ENCODE measurements at places on chromosomes 3 and 15.

DNA sequence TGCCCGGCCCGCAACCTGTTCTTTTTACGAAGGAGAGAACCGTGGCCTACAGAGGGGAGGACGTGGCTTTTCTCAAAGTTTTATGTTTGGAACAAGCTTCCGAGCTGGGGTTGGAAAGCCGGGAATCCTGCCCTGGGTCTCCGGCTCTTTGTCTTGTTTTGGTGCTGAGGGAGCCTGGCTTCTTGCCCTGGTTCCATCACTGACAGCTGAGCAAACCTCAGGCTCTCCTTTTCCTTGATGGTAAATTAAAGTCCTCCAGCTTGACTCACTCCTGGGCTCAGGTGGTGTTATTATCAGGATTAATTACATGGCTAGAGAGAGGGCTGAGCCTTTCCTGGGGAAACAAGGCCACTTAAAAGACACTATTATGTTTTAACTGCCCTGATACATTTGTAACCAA, 289.5 kb upstream of the RGMA start:
- DNase-seq = peak; percentile 65

GRCh38 chr3:127177226-127177625, 15.7 kb upstream of the PRR23E start:
- DNase-seq = no peak

DNA sequence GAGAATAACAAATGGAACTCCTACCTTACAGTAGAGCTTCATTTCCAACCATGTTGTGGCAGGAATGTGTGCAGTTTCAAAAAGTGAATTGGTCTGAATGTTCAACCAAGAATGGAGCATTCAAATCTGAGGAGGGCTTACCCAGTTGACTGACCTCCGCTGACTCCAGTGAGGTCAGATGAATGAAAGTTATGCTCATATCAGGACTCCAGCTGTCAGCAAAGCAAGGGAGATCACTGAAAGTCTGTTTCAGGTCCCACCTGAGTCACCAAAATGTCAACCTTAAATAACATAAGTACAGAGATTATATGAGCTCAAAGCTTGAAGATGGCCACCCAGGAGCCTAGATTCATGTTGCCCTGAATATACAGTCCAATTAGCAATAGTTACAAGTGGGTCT, 473.5 kb downstream of the RBMS3 start:
- no peak for DNase-seq

GRCh38 chr3:42264399-42265058, 1.5 kb downstream of the CCK start:
- DNase-seq = no peak

DNA sequence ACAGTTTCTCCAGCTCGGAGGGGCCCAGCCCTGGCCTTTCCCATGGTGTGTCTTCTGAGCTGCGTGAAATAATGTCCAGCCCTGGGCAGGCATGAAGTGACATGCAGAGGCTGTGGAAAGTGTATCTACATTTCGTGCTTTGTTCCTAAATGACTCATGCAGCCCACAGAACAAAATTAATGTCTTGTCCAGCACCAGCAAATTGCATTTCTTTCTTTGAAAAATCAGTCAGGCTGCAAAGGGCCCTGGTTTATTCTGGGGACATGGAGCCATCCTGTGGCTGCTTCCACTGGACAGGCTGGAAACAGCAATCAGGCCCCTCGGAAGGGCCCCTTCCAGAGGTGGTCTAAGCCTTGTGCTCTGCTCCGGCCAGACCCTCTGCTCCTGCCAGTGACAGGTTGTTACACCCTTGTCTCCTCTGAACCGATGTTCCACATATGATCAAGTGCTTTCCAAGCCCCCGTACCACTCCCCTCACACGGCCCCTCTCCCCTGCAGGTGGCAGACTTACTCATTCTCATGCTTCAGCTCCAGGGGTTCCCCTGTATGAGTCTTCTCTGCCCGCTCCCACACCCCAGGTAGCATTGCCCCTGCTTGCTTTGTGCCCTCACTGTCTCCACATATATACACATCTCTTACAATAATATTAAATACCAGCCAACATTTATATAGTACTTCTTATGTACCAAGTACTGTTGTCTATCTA, 33.7 kb downstream of the CRYGS start:
- no peak for DNase-seq

- DNase-seq = no peak
Measured at GRCh38 chr3:136860541-136860940, 1.5 kb upstream of the NCK1 start.

GRCh38 chr3:145118303-145118702, 1042.7 kb downstream of the PLOD2 start:
- no peak for DNase-seq

GRCh38 chr3:105599350-105599749, 232.6 kb downstream of the ALCAM start:
- DNase-seq = no peak

DNA sequence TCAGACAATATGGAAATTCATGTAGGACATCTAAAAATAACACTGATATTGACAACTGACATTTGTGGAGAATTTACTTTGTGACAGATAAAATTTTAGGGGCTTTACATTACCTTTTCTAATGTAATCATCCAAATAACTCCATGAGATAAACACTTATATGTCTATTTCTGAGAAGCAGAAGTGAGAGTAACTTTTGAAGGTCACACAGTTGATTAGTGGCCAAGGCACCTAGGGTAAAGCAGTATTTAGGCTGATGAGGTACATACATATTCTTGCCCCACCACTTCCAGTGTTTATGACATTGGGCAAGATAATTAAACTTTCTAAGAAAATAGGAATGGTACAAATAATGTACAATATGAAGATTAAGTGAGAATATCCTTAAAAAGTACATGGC, 248.4 kb downstream of the CPNE4 start:
- no peak for DNase-seq

DNA sequence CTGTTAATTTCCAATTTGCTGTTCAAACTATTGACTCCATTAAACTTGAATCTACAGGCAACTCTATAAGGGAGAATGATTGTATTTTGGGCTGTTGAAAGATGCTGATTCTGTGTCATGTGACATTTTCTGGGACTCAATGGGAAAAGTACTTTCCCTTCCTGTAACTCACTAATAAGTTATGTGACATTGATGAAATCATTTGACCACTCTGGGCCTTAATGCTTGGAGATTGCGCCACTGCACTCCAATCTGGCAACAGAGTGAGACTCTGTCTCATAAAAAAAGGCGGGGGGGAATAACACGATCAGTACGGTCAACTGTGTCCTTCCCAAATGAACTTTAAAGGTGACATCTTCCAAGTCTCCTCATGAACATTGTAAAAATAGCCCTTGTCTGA, 215.2 kb upstream of the SGO1 start:
- DNase-seq = no peak

DNA sequence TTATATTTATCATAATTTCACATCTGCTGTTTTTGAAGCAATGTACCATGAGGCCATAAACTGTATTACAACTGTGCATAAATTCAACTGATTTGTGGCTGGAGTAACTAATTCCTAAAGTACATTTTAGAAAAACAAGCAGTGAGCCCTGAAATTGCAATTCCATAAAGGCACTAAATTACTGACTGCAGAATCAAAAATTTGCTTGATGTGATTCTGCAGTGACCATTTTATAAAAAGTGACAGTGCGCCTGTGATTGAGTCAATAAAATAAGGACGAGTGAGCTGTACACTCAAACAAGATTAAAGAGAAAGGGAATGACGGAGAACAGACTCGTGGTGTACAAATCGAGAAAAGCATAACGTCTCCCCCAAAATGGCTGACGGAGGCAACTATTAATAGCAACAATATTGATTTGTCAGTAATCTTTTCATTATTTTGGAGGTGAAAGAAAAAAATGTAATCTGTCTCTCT, 121.4 kb upstream of the MEIS2 start:
- DNase-seq = no peak

GRCh38 chr3:157129803-157130466, 30.0 kb downstream of the CCNL1 start:
- no peak for DNase-seq

GRCh38 chr3:149352556-149352955, 19.1 kb upstream of the TM4SF18 start:
- DNase-seq = peak; percentile 67

DNA sequence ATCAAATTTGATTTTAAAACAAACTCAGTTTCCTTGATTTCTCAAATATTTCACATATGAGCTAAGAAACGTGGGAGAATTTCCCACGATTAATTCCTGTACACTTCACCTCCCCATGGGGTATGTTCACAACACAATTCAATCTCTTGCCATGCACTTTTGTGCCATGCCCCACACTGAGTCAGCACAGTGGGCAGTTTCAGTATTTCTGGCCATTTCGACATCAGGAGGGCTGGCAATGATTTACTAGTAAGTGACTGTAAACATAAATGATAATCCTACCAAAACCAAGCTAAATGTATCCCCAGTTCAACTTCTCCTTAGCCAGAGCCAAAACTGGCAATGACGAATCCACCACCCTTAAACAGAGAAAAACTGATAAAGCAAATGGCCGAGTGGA, 293.6 kb downstream of the FGF12 start:
- DNase-seq = no peak

- no peak for DNase-seq
Measured at GRCh38 chr3:45981346-45982074, 14.1 kb downstream of the FYCO1 start.

DNA sequence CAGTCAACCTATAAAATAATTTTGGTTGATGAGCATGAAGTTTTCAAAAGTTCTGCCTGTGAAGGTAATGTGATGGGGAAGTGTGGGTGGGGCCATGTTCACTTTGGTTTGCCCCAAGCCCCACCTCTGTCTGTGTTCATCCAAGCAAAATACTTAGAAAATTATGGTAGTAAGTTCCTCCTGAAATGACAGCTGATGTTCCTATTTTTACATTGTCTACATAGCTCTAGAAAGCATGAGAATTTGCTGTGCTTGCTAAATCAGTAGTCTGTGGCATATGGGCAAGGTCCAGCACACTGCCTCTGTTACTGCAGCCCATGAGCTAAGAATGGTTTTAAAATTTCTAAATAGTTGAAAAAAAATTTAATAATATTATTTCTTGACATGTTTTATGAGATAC, 21.9 kb upstream of the CP start:
- DNase-seq = no peak

- DNase-seq = no peak
Measured at GRCh38 chr3:114706591-114707232, 412.9 kb downstream of the TIGIT start.

DNA sequence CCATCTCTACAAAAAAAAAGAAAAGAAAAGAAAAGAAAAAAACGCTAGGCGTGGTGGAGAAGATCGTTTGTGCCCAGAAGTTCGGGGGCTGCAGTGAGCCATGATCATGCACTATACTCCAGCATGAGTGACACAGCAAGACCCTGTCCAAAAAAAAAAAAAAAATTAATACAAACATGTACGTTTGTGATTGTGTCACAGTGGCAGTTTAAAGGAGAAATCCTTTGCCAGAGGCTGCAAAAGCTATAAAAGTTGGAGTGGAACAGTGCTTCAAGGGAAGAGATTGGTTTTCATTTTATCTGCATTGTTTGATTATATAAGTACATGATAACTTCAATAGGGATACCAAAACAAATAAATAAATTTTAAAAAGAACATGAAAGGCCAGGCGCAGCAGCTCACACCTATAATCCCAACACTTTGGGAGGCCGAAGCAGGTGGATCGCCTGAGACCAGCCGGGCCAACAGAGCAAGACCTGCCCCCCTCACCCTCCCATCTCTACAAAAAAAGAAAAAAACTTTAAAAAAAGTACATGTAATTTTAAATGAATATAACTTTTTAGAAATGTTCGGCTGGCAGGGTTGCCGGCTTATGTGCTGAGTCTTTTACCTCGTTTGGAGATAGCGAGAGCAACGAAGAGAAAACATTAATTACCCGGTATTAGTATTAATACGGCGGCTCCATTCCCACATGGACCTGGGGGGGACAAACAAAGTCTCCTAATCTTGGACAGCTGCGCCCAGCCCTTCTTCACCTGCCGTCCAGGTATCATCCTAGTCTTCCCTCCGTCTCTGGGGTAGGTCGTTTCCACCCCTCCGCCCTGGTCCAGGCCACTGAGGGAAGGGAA, 573 bp upstream of the DIS3L start:
- no peak for DNase-seq

DNA sequence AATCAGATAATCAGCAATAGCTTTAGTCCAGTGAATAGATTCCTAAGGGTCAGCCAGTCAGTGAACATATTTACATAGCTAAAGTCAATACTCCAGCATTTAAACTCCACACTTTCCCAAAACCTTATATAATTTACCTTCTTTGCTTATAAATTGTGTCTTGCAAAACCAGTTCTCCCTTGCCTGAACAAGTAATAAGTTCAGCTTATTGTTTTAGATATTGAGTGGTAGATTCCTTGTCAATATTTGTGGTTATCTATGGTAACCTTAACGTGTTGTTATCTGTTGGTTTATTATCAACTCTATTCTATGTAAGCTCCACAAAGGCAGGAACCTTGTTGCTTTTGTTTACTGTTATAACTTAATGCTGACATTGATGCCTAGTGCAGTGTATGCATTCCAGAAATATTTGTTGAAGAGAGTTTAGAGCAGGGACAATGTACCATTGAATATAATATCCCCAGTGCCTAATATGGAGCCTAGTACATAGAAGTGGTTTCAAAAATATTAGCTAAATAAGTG, 24.0 kb downstream of the PLSCR5 start:
- no peak for DNase-seq
